Uterine smooth muscle cell (primary cell): ENCODE measurements at places on chromosomes 1 and 21. TPM values are rescaled to one million over a fixed set of nuclear protein-coding genes. Genes with fewer than 3 reads are reported as not detected.

The AKT3 gene
- 46.9 and 66.9 TPM in 2 replicates for total RNA-seq

The PDE4B gene
- total RNA-seq: 19.4 and 19.7 TPM in 2 replicates

The CHI3L1 gene
- total RNA-seq: 22.4 and 400 TPM in 2 replicates

The HSD3B2 gene
- total RNA-seq: not detected in 2 replicates

The CSTB gene
- total RNA-seq: 5.4 and 8.7 TPM in 2 replicates

The PRPF38B gene
- 11.7 and 16.0 TPM in 2 replicates for total RNA-seq

The TPTE gene
- not detected in 2 replicates for total RNA-seq

The SLC44A3 gene
- 0.22 and 1.2 TPM in 2 replicates for total RNA-seq

The ANKRD65 gene
- 0.77 and 0.87 TPM in 2 replicates for total RNA-seq

The VANGL2 gene
- total RNA-seq: under 0.01 TPM in 1 of 2 replicates, not detected in the other

The ZNF648 gene
- total RNA-seq: not detected in 2 replicates

The RGS13 gene
- total RNA-seq: not detected in 2 replicates

The GPR161 gene
- 12.0 and 12.9 TPM in 2 replicates for total RNA-seq

The MATN1 gene
- total RNA-seq: not detected in 2 replicates

The S100A3 gene
- 2.2 and 3.3 TPM in 2 replicates for total RNA-seq

The HMGCS2 gene
- not detected in 2 replicates for total RNA-seq

The SMCP gene
- total RNA-seq: 0.11 TPM in 1 of 2 replicates, not detected in the other

The UBXN10 gene
- total RNA-seq: not detected in 2 replicates

The LCE3E gene
- total RNA-seq: not detected in 2 replicates

The OR2L2 gene
- total RNA-seq: under 0.01 TPM in 1 of 2 replicates, not detected in the other

The IFI44L gene
- total RNA-seq: 2.7 and 4.5 TPM in 2 replicates

The RAB42 gene
- 2.3 and 3.2 TPM in 2 replicates for total RNA-seq

The SYTL1 gene
- total RNA-seq: 0.11 and 0.37 TPM in 2 replicates
